Smooth muscle cell of the pulmonary artery (primary cell): ENCODE measurements at places on chromosomes 12 and 14. TPM values are rescaled to one million over a fixed set of nuclear protein-coding genes. Genes with fewer than 3 reads are reported as not detected.

The TOMM20L gene
- not detected in 2 replicates for total RNA-seq

The POU6F1 gene
- total RNA-seq = 3.5 and 5.2 TPM in 2 replicates

The GPR135 gene
- 4.9 and 5.0 TPM in 2 replicates for total RNA-seq

The MDGA2 gene
- total RNA-seq = not detected in 2 replicates

The OTOGL gene
- total RNA-seq = 0.07 and 0.39 TPM in 2 replicates

The LIN52 gene
- total RNA-seq = 7.0 and 10.2 TPM in 2 replicates

The RERGL gene
- total RNA-seq = 0.65 TPM in 1 of 2 replicates, not detected in the other

The RAB15 gene
- total RNA-seq = 3.8 and 5.2 TPM in 2 replicates

The TUNAR gene
- total RNA-seq = not detected in 2 replicates

The C3AR1 gene
- 0.07 and 0.17 TPM in 2 replicates for total RNA-seq

The GLTP gene
- total RNA-seq = 52.2 and 58.5 TPM in 2 replicates

The GLI1 gene
- total RNA-seq = 0.26 and 0.76 TPM in 2 replicates

The DPPA3 gene
- total RNA-seq = not detected in 2 replicates

The ZNF385A gene
- 1.8 and 2.2 TPM in 2 replicates for total RNA-seq

The ADAM21 gene
- total RNA-seq = 0.86 and 1.4 TPM in 2 replicates

The FAM222A gene
- total RNA-seq = under 0.01 and 0.23 TPM in 2 replicates

The KLHL33 gene
- 0.03 and 0.07 TPM in 2 replicates for total RNA-seq

The GPR137C gene
- total RNA-seq = 0.33 and 0.39 TPM in 2 replicates

The SPTB gene
- total RNA-seq = 0.13 TPM in 1 of 2 replicates, not detected in the other

The PSMA6 gene
- 101 and 116 TPM in 2 replicates for total RNA-seq

The TTC9 gene
- total RNA-seq = 0.23 and 1.8 TPM in 2 replicates

The CLEC4D gene
- total RNA-seq = not detected in 2 replicates

The TGM1 gene
- 0.65 and 1.5 TPM in 2 replicates for total RNA-seq

The RNASE1 gene
- total RNA-seq = 1.6 and 7.6 TPM in 2 replicates

The OR10G2 gene
- total RNA-seq = not detected in 2 replicates

The OR10G3 gene
- not detected in 2 replicates for total RNA-seq

The SLC25A21 gene
- 0.26 and 0.39 TPM in 2 replicates for total RNA-seq

The KSR2 gene
- under 0.01 TPM in 2 replicates for total RNA-seq

The BIN2 gene
- not detected in 2 replicates for total RNA-seq

The CSAD gene
- 13.2 and 20.6 TPM in 2 replicates for total RNA-seq

The KRT6A gene
- 2.7 and 11.9 TPM in 2 replicates for total RNA-seq

The TAS2R31 gene
- 3.7 and 6.7 TPM in 2 replicates for total RNA-seq

The DNAL1 gene
- total RNA-seq = 8.4 and 11.0 TPM in 2 replicates
